Retina (tissue), 1 donor: ENCODE measurements at places on chromosomes 11 and 22.

DNA sequence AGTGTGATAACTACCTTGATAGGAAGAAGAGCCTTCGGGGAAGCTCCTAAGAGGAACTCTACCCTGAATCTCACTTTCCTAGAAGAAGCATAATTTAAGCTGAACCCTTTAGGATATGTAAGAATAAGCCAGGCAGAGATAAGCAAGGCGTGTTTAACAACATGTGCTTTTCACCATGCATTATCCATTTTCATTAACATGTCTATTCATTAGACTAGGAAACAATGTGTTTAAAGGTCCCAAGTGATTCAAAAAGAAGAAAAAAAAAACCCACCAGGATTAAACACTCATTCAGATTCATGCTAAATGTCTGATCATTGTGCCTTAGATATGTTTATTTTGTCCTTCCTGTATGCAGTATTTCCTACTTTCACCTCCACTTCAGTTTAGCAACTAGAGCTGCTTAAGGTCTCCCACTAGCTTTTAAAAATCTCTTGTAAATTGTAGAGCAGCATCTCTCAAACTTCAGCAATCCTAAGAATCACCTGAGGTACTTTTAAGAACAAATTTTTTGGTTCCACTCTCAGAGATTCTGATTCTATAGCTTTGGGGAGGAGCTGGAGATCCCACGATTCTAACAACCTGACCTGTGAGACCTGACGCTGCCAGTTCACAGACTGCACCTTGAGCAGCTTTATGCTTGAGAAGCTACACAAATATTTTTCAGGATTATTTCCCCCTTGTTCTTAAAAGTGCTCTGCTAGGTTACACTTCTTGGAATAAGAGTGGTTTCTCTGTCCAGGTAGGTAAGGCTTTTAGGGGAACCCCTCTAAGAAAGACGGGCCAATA lies 955.4 kb upstream of the CCDC90B start:
- no peak for DNase-seq

- no peak for DNase-seq
Observed at GRCh38 chr22:48483764-48484528, 1343.7 kb downstream of the BRD1 start.

GRCh38 chr11:11178671-11179638 lies 174.1 kb downstream of the CSNK2A3 start:
- DNase-seq: no peak

GRCh38 chr11:36352922-36353321 lies 56.8 kb downstream of the PRR5L start:
- no peak for DNase-seq

DNA sequence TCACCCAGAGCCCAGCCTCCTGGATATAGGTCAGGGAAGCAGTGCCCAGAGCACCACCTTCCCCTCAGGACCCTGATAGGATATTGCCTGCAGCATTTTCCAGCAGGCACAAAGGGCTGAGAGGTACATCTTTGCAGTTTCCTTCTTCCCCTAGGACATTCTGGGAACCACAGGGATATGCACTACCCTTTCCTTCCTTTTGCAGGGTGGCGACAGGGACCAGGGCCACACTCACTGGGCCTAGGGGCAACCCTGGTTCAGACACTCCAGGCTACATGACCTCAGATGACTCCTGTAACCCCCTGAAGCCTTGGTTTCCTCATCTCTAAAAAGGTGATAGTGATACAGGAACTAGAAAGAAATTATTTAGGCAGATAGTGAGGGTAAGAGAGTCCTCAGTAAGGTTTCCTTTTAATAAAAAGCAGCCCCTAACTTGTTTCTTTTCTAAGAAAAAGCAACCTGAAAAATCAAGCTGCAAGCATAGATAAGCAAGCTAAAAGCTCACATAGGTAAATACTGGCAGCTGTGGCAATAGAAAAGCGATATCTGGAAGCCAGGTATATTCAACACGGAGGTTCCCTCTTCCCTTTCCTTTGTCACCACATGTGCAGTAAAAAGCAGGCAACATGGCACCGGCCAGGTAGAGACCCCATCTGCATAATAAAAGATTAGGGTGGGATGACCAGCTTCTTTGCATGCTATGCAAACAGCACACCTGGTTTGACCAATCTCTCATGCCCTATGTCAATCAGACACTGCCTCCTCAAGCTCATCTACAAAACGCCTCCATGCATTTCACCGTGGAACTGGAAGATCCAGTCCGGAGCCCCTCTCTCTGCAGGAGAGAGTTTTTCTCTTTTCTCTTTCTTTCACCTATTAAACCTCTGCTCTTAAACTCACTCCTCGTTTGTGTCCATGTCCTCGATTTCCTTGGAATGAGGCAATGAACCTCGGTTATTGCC lies 13.2 kb upstream of the MRGPRX2 start:
- DNase-seq: no peak

DNA sequence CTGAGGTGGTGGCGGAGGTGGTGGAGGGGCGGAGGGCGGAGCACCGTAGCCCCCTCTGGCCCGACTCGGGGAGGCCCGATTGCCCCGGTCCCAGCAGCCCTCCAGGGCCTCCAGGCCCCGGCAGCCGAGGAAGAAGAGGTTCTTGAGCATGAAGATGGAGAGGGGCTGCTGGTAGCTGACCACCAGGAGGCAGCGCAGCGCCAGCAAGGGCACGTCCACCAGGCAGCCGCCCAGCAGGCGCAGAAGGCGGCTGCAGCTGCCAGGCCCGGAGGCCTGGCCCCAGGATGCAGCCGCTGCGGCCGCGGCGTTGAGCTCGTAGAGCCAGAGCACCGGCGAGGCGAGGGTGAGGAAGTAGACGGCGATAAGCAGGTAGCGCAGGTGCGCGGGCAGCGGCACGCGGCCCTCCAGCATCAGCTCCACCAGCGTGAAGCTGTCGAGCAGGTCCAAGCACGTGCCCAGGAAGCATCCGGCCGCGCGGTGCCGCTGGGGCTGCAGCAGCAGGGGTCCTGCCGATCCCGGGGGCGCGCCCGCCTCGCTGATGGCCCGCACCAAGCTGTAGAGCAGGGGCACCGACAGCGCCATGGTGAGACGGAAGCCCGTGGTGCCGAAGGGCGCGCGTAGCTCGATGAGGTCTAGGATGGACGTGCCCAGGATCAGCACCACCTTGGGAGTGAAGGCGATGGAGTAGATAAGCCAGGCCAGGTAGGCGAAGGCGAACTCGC lies 1.5 kb downstream of the TMEM121B start:
- peak; percentile 67 for DNase-seq

- no peak for DNase-seq
Observed at GRCh38 chr11:36471577-36471976, 38.5 kb downstream of the TRAF6 start.

GRCh38 chr11:79087961-79088318 lies 352.9 kb downstream of the TENM4 start:
- DNase-seq: peak; percentile 52

DNA sequence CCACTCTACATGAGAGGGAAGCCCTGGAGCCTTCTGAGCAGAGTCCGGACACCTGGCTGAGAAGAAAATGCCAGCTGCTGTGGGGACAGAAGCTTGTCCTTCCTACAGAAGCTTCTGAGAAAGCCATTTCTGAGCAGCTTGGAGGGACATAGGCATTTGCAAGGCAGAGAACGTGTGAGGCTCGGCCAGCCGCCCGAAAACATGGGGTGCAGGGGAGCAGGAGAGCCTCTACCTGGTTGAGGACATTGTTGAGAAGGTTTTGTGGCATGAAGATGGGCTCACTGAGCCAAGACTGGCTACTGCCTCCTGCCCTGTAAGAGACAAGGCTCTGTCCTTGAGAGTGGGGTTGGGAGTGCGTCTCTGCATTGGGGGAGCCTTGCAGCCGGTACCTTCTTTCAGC lies 25.3 kb downstream of the SAMM50 start:
- DNase-seq: no peak

GRCh38 chr11:96413408-96413807 lies 23.6 kb downstream of the JRKL start:
- no peak for DNase-seq

GRCh38 chr22:50296658-50297490 lies 10.6 kb downstream of the PLXNB2 start:
- DNase-seq: no peak

GRCh38 chr22:47355776-47356510 lies 593.5 kb downstream of the TBC1D22A start:
- DNase-seq: peak; percentile 2

GRCh38 chr11:46295312-46296058 lies 18.0 kb downstream of the CREB3L1 start:
- DNase-seq: peak; percentile 91

DNA sequence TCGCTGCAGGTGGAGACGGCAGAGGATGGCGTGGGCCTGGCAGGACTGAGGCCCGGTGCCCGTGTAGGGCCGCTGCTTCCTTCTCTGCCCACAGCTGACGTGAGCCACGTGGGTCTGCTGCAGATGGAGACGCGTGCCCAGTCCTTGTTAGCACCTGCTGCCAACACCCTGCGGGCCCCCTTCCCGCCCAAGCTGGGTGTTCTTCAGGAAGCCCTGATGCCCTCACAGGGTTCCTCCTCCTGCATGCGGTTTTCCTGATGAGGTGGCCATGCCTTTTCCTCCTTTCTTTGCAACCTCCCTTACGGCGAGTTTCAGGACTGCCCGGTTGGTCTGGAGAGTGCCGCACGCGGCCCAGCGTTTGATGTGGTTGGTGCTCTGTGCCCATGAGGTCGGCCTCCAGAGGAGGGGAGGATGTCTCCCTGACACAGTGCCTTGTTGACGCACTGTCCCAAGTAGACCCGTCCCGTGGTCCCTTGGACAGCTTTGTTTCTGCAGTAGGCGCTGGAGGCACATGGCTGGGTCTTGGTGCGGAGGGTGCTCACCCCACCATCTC lies 44.7 kb downstream of the AP2A2 start:
- DNase-seq: no peak

DNA sequence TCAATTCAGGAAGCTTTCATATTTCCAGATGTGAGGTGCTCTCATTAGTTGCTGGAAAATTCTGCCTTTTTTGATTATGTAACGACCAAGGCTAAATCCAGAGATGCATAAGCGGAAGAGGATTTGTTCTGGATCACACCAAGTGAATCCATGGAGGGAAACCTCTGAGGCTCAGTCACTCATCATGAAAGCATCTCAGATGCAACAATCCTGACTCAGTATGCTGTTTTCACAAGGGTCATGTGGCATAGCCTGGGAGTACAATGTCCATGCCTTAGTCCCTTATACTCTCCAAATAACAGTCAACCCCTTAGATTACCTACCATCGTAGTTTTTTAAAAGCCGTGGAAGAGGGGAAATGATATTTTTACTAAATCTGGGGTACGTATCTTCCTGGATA lies 445.6 kb downstream of the NTM start:
- no peak for DNase-seq

GRCh38 chr22:29155966-29156365 lies 49.7 kb upstream of the EMID1 start:
- no peak for DNase-seq

- DNase-seq: no peak
Observed at GRCh38 chr11:5631417-5631816, 6.6 kb downstream of the TRIM34 start.

- DNase-seq: no peak
Observed at GRCh38 chr11:35907648-35908431, 36.0 kb upstream of the LDLRAD3 start.

DNA sequence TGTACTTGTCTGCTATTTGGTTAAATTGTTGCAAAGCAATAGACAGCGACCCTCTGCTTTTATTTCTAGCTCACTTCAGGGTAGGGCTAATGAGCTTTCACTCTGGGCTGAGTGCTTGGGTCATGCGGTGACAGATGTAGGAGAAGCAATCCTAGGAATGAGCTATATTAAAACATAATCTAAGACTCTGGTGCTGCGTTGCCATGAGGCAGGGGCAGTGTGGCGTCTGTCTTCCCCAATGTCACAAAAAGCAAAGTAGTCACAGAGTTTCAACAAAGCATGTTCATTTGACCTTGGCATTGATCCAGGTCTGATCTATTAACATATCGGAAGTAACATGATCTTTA lies 55.5 kb upstream of the GRAMD1B start:
- no peak for DNase-seq

- DNase-seq: peak; percentile 27
Observed at GRCh38 chr11:975827-976226, 50.2 kb downstream of the AP2A2 start.

DNA sequence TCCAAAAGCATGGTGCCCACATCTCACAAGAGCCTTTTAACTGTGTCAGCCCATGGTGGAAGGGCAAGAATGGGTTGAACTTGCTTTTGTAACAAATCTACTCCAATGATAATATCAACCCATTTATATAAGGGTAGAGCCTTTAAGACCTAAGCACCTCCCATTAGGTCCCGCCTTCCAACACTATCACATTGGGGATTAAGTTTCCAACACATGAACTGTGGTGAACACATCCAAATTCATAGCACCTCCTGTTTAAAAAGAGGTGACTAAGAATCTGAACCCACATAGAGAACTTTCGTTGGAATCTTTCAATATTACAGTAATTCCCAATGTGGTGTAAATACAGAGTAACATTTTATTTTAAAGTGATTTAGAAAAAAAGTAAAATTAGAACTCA lies 9.2 kb upstream of the CNTF start:
- no peak for DNase-seq

GRCh38 chr11:125333354-125334073 lies 162.6 kb downstream of the FEZ1 start:
- DNase-seq: no peak

GRCh38 chr11:128246810-128247594 lies 340.4 kb downstream of the ETS1 start:
- no peak for DNase-seq
